ENCODE measurements at places on chromosomes 13 and 19. TPM values are rescaled to one million over a fixed set of nuclear protein-coding genes. Genes with fewer than 3 reads are reported as not detected.

GRCh38 chr13:81609335-81609734 is 1268.4 kb upstream of the SPRY2 start:
- no peaks in the 10 kb centered on the region for H3K27me3 ChIP-seq
- no peaks in the 10 kb centered on the region for H3K36me3 ChIP-seq
- no peak overlapping the region for H3K27ac ChIP-seq
- DNase-seq, result no peak
- H3K4me1 ChIP-seq, result no peaks in the 10 kb centered on the region

Gene MAMSTR
- 1.4 TPM for total RNA-seq

Gene NPAS1
- 1.2 TPM for total RNA-seq

- H3K4me3 ChIP-seq, result no peak overlapping the region
- H3K4me1 ChIP-seq, result no peaks in the 10 kb centered on the region
- H3K36me3 ChIP-seq, result no peaks in the 10 kb centered on the region
- peaks cover 91% of the 10 kb centered on the region for H3K27me3 ChIP-seq
- H3K27ac ChIP-seq, result no peak overlapping the region
These were observed 13.8 kb upstream of the GARIN5A start for GRCh38 chr19:50490411-50490811.

Gene THAP8
- 9.5 TPM for total RNA-seq

GRCh38 chr19:19486343-19487076 is 28.8 kb downstream of the TSSK6 start:
- H3K27ac ChIP-seq, result no peak overlapping the region
- H3K4me1 ChIP-seq, result peaks cover 34% of the 10 kb centered on the region
- no peaks in the 10 kb centered on the region for H3K27me3 ChIP-seq
- H3K36me3 ChIP-seq, result no peaks in the 10 kb centered on the region
- no peak overlapping the region for H3K4me3 ChIP-seq
- no peak for DNase-seq

DNA sequence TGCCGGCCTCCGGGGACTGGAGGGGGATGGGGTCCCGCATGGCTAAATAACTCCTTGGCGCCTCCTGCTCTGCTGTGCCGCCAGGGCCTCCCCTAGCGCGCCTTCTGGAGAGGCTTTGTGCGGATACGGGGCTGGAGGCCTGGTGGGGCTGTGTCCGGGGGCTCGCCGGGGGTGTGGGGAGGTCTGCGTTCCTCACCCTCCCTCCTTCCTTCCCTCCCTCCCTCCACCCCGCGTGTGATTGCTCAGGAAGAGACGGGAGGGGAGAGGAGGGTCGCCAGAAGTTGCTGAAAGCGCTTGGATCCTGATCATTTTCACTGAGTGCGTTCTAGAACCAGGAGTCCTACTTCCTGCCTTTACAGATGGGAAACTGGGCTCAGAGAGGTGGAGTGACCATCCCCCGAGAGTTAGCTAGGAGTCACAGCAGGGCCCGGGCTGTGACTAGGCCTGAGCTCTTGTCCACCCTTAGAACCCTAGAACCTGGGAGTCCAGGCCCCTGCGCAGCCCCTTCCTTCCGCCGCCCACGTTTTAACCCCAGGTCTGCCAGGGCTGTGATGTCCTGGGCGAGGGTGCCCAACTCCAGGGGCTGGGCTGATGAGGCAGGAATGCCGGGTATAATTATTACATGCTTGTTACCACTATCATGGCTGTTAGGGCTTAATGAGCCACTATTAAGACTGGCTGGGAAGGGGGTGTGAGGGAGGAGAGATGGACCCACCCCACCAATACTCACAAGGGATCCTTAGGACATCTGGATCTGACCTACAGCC is 782 bp upstream of the JUND start:
- H3K36me3 ChIP-seq, result no peaks in the 10 kb centered on the region
- H3K27me3 ChIP-seq, result no peaks in the 10 kb centered on the region
- peak overlapping the region; percentile 64 for H3K4me3 ChIP-seq
- peak overlapping the region; percentile 99 for H3K27ac ChIP-seq
- no peaks in the 10 kb centered on the region for H3K4me1 ChIP-seq

- H3K4me3 ChIP-seq, result no peak overlapping the region
- H3K4me1 ChIP-seq, result peaks cover 4% of the 10 kb centered on the region
- H3K27ac ChIP-seq, result no peak overlapping the region
- no peak for DNase-seq
- H3K27me3 ChIP-seq, result no peaks in the 10 kb centered on the region
These were observed 11.2 kb downstream of the AXL start for GRCh38 chr19:41230067-41230857.

DNA sequence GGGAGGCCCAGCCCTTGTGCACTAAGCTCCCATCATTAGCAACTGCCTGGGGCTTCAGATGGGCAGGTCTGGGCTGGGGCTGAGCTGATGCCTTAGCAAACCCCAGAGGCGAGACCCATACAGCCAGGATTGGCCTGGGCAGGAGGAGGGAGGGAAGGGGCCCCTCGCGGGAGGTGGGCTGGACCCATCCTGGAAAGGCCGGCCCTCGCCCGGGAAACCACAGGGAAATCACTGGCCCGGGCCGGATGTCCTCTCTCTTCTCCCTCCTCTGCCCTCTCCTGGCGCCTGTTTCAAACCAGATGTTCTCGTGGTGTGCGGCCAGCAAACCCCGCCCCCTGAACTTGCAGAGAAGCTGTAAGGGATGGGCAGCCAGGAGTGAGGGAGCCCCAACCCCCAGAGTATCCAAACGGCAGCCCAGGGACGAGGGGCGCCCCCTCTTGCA is 43.1 kb downstream of the TMEM255B start:
- H3K4me1 ChIP-seq, result peaks cover 9% of the 10 kb centered on the region
- H3K27me3 ChIP-seq, result no peaks in the 10 kb centered on the region
- peak; percentile 67 for DNase-seq
- H3K27ac ChIP-seq, result no peak overlapping the region
- no peaks in the 10 kb centered on the region for H3K36me3 ChIP-seq

- H3K4me3 ChIP-seq, result no peak overlapping the region
- H3K27me3 ChIP-seq, result no peaks in the 10 kb centered on the region
- H3K27ac ChIP-seq, result no peak overlapping the region
- H3K4me1 ChIP-seq, result no peaks in the 10 kb centered on the region
- no peak for DNase-seq
- no peaks in the 10 kb centered on the region for H3K36me3 ChIP-seq
These were observed 97.5 kb downstream of the DIAPH3 start for GRCh38 chr13:60066226-60066625.

Gene SIPA1L3
- 27.0 TPM for total RNA-seq

GRCh38 chr13:111389621-111390521 is 69.4 kb downstream of the TEX29 start:
- no peaks in the 10 kb centered on the region for H3K36me3 ChIP-seq
- H3K27me3 ChIP-seq, result no peaks in the 10 kb centered on the region
- no peak overlapping the region for H3K27ac ChIP-seq
- no peak for DNase-seq

DNA sequence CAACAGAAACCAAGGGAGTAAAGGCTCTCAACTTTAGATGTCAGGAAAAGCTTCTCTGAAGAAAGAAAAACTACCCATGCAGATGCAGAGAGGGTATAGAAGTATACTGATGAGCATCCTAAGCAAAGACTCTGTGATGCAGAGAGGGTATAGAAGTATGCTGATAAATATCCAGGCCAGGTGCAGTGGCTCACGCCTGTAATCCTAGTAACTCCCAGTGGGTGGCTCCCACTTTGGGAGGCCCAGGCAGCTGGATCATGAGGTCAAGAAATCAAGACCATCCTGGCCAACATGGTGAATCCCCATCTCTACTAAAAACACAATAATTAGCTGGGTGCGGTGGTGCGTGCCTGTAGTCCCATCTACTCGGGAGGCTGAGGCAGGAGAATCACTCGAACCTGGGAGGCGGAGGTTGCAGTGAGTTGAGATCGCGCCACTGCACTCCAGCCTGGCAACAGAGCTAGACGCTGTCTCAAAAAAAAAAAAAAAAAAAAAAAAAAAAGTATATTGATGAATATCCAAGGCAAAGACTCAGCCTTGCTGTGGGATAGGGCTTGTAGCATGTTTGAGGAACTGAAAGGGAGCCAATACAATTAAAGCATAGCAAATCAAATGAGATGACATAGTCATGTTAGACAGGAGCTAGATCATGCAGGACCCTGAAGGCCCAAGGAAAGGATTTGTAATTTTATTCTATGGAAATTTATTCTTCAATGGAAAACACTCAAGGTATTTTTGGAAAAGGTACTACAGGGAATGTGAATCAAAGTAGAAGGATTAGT is 14.9 kb downstream of the UBL3 start:
- H3K27ac ChIP-seq, result no peak overlapping the region
- H3K27me3 ChIP-seq, result no peaks in the 10 kb centered on the region

Gene CEACAM20
- not detected for total RNA-seq

- H3K36me3 ChIP-seq, result no peaks in the 10 kb centered on the region
- no peaks in the 10 kb centered on the region for H3K4me1 ChIP-seq
- H3K27ac ChIP-seq, result no peak overlapping the region
These were observed 170.8 kb downstream of the KDM4B start for GRCh38 chr19:5139583-5140325.

Gene CRLF1
- not detected for total RNA-seq

- H3K36me3 ChIP-seq, result no peaks in the 10 kb centered on the region
- H3K27ac ChIP-seq, result no peak overlapping the region
- no peaks in the 10 kb centered on the region for H3K27me3 ChIP-seq
- H3K4me1 ChIP-seq, result no peaks in the 10 kb centered on the region
- no peak overlapping the region for H3K4me3 ChIP-seq
- DNase-seq, result no peak
These were observed 45.1 kb upstream of the SPRY2 start for GRCh38 chr13:80386002-80386401.

DNA sequence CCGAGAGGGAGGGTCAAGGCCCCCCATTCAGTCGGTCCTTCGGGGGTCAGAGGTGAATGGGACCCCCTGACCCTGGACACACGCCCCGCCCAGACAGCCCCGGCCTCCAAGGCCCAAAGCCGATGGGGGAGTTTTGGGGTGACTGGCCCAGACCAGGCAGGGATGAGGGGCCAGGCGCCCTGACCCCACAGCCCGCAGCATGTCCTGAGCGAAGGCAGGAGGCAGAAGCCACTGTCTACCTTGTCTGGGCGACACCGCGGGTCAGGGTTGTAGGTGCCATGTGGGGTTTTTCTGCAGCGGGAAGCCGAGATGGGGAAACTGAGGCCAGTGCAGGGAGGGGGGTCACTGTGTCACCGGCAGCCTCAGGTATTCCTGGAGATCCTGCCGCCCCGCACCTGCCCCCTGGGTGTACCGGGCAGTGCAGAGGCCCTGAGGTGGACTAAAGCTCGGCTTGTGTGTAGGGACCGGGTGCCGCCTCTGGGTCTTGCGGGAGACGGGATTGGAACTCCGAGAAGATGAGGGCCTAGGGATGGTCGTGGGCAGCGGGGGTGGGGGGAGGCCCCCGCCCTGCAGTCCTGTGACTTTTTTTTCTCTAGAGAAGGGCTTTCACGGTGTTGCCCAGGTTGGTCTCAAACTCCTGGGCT is 8.5 kb downstream of the ARID3A start:
- H3K4me1 ChIP-seq, result peaks cover 10% of the 10 kb centered on the region
- H3K4me3 ChIP-seq, result no peak overlapping the region
- no peaks in the 10 kb centered on the region for H3K27me3 ChIP-seq
- H3K27ac ChIP-seq, result no peak overlapping the region
- DNase-seq, result no peak
